ENCODE measurements at places on chromosomes 6 and 20.

- no peak for DNase-seq
Measured at GRCh38 chr6:52510213-52510562, 66.7 kb downstream of the TRAM2 start.

GRCh38 chr6:43291708-43292107, 6.4 kb upstream of the SLC22A7 start:
- DNase-seq: no peak

DNA sequence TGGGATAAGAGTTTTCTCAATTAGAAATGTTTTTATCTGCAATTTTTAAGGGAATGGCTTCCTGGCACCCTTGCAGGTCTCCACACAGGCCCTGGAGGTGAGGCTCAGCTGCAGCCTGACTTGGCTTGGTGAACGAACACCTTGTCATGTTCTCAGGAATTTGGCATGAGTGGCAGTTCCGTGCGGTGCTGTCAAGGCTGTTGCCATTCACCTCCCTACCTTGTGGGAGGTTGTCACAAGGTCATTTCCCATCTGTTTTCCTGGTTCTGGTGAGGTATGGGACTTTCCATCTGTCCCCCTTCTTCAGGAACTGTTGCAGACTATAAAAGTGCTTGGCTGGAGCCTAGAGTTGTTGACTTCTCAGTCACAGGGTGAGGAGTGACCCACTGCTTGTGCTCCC, 82.9 kb downstream of the ELOVL4 start:
- no peak for DNase-seq

DNA sequence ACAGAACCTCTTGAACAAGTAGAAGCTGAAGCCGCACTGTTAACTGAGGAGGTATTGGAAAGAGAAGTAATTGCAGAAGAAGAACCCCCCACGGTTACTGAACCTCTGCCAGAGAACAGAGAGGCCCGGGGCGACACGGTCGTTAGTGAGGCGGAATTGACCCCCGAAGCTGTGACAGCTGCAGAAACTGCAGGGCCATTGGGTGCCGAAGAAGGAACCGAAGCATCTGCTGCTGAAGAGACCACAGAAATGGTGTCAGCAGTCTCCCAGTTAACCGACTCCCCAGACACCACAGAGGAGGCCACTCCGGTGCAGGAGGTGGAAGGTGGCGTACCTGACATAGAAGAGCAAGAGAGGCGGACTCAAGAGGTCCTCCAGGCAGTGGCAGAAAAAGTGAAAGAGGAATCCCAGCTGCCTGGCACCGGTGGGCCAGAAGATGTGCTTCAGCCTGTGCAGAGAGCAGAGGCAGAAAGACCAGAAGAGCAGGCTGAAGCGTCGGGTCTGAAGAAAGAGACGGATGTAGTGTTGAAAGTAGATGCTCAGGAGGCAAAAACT, 40.1 kb downstream of the ZBTB2 start:
- DNase-seq: no peak

- no peak for DNase-seq
Measured at GRCh38 chr20:19874040-19874727, 116.1 kb downstream of the RIN2 start.

GRCh38 chr20:58512808-58513552, 2.2 kb downstream of the APCDD1L start:
- DNase-seq: no peak

DNA sequence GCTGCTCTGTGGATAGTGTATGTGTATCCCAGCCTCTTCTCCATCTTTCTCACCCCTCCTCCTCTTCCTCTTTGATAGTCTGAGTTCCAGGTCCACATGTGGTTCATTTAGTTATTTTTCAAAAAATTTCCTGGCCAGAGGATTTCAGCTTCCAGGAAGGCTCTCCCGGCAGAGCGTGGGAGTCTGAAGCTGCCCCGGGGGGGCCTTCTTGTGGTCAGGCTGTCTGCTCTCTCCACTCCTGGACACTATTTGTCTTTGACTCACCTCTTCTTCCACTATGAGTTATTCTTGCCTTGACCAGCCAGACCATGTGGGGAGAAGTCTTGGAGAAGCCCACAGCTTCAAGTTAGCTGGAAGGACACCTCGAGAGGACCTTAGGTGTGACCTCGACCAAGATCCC, 258.8 kb downstream of the CDC5L start:
- DNase-seq: no peak

GRCh38 chr20:58710481-58711265, 18.1 kb downstream of the NPEPL1 start:
- DNase-seq: no peak

DNA sequence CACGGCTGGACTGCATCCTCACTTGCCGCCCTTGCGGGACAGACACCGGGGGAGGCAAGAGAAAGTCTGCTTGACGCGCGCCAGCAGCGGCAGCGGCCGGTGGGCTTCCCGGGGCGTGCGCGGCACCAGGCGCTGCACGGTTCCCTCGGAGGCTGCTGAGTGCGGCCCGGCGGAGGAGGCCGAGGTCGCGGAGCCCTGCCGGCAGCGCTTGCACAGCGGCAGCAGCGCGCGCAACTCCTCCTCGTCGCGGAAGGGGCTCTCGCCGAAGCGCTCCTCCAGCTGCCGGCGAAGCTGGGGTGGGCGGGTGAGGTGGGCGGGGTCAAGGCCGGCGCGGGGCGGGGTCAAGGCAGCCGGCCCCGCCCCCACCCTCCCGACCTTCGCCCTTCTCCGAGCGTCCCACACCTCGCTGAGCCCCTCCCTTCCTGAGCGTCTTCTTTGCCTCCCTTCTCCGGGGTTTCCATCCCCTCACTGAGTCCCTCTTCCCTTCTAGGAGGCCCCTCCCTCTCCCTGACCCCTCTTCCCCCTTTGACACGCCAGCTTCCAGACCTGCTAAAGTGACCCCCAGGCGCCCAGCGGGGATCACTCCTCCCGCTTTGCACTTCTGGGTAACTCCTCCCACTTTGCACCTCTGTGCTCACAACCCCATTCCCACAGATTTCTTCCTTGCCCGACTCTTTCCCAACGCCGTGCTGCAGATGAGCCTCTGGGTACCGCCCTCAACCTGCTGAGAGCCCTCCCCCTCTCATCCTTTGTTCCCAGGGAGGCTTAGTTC, 8.8 kb downstream of the DUSP15 start:
- DNase-seq: no peak

DNA sequence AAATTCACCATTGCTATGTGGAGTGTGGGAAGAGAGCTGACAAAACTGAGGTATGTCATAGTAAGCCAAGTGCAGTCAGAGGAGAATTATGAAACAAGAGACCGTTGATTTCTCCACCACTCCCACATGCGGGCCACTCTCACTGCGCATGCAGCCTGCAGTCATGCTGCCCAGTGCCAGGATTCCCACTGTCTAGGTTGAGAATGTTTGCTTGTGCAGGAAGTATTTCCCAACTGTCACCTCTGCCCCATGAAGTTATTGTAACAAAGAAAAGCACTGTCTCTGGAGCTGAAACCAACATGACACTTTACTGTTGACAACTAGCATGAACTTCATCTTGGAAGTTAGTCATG, 18.7 kb upstream of the SFT2D1 start:
- no peak for DNase-seq

DNA sequence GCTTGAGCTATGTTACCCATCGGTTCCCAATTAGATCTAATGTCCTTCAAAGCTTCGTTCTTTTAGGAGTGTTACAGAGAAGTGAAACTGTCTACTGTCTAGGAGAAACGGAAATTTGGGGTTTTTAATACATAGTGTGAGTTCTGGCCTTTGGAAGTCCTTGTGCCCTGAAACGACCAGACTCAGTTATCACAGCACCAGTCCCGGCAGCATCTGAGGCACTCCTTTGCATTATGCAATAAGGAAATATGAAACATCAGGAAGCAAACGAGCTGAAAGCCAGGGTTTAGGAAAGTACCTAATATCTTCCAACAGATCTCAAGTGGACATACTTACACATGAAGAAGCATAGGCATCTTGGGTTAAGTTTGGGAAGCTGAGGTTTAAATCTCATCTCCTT, 61.8 kb upstream of the ADGRF1 start:
- no peak for DNase-seq

GRCh38 chr20:35856866-35857265, 85.1 kb downstream of the PHF20 start:
- DNase-seq: no peak

DNA sequence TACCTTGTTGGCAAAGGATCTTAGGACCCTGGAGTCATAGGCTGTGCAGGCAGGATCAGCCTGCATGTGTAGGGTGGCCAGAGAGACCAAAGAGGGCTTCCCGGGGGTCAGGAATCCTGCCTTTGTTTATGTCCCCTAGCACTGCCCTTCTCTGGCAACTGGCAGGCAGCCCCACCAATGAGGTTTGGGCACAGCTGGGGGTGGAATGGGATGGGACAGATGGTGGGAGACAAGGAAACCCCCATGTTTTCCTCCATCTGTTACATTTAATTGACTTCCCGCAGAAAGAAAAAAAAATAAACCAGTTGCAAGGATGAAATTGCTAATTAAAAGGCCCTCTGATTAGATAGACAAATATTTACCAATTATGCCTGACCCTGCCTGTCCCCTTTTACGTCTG, 27.6 kb downstream of the CD40 start:
- DNase-seq: no peak

- DNase-seq: no peak
Measured at GRCh38 chr20:8424010-8424409, 291.9 kb downstream of the PLCB1 start.

DNA sequence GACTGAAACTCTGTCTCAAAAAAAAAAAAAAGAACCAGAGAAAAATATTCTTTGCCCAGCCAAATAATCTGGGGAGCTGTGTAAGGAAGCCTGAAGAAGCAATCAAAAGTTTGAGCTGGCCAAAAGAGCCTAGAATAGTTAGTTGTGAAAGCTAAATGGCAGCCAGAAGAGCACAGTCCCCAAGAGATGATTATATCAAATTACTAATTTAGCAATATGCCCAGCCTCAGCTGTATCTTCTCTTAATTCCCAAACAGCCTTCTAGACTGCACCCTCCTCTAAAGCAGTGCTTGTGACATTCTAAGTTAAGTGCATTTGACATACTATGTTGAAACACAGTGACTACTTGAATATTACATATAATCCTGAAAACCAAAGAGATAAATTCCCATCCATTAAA, 38.9 kb downstream of the CDK19 start:
- DNase-seq: no peak

GRCh38 chr6:14876778-14877613, 368.9 kb upstream of the JARID2 start:
- DNase-seq: no peak

DNA sequence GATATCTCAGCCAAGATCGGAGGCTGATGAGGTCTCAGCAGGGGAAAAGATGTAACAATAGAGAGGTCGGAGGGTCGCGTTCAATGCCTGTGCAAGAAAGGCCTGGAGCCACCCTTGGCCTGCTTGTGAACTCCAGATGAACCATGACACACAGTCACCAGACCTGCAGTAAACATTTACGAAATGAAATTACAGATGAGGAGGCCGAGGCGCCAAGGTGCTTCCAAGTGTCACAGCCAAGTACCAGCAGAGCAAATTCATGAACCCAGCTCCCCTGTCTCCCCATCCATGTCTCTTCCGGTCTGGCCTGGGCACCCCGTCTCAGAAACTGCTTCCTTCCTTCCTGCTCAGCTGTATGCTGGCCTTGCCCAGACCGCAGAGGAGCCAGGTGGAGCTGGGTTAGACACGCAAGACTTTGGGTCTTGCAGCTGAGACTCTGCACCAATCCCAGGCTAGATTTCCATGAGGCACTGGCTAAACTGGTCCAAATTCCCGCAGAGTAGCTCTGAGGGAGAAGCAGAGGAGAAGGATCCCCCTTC, 48.1 kb downstream of the CHMP4B start:
- no peak for DNase-seq

DNA sequence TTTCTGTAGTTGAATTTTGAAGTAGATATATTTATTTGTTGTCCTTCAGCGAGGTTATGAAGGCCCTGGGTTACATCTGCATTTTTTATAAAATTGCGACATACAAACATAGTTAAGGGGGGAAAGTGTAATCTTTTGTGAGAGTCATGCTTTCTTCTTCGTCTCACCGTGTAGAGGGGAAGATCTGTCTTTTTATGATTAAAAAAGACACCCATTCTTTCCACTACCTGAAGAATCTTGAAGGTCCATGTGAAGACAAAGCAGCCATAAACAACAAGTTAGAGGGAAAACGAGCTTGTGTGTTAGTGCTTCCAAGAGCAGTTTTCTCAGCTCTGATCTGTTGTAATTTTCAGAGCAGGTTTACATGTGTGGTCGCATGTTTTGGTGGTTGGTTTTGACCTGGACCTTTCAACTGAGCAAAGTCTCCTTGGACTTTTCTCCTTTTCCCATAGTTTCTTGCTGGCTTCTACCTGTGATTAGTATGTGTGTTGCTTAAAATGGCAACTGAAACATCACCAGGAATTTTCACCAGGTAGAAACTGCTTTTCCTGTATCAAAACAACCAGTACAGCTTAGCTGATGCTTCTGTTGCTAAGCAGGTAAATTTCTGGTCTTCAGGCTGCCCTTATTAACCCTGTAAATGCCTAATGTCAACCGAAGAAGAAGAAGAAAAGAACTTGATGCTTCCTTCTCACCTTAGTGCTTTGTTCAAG, 37.3 kb downstream of the RREB1 start:
- no peak for DNase-seq

- DNase-seq: no peak
Measured at GRCh38 chr20:22921595-22922421, 113.3 kb upstream of the SSTR4 start.

GRCh38 chr6:17705428-17705777, 1.3 kb downstream of the NUP153 start:
- DNase-seq: no peak

- DNase-seq: no peak
Measured at GRCh38 chr20:2032168-2032567, 38.3 kb upstream of the PDYN start.

DNA sequence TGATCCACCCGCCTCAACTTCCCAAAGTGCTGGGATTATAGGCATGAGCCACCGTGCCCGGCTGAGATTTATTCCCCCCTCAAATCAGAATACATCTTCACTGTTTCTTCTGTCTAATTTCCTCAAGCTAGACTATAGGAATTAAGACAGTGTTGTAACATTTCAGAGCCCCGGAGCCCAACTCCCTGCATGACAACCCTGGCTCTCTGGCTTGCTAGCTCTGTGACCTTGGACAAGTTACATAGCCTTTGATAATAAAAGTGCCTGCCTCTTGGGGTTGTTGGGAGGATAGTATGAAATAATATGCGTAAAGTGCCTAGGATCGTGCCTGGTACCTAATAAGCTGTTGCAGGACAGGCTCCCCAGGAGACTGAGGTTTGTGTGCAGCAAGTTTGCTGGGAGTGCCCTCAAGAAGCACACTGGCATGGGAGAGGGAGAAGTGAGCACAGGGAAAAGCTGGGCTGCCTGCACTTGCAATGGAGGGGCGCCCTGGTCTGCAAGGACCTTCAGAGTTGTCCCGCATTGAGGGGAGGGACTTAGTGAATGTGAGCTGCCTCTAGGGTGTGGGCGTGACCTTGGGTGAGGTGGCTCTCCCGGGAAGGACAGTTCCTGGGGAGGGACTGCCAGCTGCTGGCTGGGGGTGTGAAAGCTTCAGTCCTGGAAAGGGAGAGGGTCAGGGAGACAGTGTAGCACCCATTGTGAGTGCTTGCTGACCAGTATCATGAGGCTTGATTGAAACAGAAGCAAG, 43.4 kb downstream of the TAF8 start:
- DNase-seq: no peak

- no peak for DNase-seq
Measured at GRCh38 chr20:41553142-41553879, 64.9 kb downstream of the CHD6 start.

Data from esophagus squamous epithelium (tissue), 5 donors.